ENCODE measurements at places on chromosomes 7 and 10. TPM values are rescaled to one million over a fixed set of nuclear protein-coding genes. Genes with fewer than 3 reads are reported as not detected.
A peak's percentile ranks its signal among the peaks of the same experiment; 100 is the strongest.

DNA sequence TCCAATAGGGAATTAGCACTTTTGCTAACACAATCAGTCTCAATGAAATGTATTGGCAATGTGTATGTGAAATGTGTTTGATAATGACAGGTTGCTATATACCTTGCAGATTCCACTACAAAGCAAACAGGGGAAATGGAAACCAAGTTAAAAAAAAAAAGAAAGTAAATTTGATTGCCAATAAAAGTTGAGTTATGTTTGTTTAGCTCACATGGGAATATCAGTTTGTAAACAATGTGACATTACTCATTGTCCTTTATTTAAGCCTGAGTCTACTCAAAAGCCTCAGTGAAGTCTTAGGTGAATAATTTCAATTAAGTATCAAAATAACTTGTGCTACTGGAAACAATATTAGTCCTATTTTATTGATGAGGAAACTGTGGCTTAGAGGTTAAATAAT is 285.2 kb downstream of the CACNA2D1 start:
- DNase-seq, result no peak

DNA sequence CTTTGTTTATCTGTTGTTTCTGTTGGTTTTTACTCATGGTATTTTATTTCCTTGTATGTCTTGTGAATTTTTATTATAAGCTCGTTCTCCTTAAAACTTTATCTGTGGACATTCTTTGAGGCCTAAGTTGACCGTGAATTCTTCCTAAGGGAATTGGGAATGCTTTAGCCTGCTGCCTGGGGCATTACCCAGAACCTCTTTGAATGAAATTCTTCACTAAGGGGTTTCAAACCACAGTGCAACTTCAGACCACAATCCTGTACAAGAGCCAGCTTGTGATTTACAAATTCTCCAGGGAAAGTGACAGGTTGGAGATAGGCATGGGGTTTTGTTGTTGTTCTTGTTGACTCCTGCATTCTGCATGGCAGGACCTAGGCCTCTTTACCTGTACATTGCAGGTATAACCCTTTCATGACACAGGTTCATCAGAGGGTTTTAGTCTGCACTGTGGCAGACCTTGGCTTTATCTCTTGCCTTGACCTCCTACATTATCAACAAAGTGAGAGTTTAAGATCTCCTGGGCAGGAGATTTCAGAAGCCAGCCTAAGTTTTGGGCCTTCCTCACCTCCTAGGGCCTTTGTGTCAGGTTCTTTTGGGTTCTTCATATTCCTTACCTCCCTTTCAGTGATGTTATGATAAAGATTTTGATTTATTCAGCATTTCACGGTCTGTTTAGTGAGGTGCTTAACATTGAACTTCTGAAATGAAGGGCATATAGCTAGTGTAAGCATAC is 70.2 kb downstream of the ABCC2 start:
- DNase-seq, result no peak

PRSS37 gene
- total RNA-seq, result not detected

DNA sequence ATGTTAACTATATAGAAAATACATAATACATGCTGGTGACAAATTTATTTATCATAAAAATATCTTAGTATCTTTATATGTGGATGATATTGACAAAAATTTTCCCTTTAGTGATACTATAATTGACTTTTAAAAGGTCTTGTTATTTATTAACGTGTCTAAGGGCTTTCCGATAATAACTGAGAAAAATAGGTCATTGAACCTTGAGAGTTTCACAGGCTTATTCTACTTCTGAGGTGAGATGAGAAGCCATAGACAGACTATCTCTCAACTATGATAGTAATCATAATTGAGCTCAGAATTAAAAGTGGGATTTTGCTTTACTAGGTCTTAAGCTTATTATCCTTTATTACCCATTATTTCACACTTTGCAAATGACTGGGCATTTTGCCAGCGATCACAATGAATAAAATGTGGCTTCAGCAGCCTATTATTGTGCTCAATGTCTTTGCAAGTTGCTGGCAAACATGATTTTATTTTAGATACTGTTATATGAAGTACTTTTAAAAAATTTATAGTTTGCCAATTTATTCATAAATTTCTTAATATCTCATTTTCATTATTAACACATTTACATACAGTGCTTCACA is 574.5 kb downstream of the ZWINT start:
- DNase-seq, result no peak

- no peak for DNase-seq
Observed at GRCh38 chr7:106277976-106278375, 6.8 kb downstream of the NAMPT start.

FKBP6 gene
- total RNA-seq, result not detected

PRKCQ gene
- total RNA-seq, result 9.4 TPM

GRM3 gene
- total RNA-seq, result not detected

DNA sequence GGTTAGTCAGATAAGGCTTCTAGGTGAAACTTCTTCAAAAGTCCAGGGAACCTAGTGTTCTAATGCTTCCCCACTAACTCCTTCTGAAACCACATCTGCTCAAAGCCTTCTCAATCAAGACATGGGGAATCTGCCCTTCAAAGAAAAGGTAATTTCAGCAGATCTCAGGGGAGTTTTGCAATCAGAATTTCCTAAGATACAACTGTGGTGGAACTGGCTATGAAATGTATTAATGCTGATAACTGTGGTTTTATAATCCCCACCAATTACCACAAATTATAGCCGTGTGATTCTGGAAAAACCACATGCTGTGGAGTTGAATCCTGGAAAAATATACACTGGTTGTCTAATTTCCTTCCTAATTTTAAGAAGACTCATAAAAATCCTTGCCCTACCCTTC is 233.8 kb downstream of the SORCS1 start:
- DNase-seq, result no peak

- no peak for DNase-seq
Observed at GRCh38 chr7:66815951-66816350, 75.4 kb downstream of the RABGEF1 start.

GRCh38 chr10:78507510-78508160 is 474.0 kb downstream of the RPS24 start:
- DNase-seq, result peak; percentile 79

DNA sequence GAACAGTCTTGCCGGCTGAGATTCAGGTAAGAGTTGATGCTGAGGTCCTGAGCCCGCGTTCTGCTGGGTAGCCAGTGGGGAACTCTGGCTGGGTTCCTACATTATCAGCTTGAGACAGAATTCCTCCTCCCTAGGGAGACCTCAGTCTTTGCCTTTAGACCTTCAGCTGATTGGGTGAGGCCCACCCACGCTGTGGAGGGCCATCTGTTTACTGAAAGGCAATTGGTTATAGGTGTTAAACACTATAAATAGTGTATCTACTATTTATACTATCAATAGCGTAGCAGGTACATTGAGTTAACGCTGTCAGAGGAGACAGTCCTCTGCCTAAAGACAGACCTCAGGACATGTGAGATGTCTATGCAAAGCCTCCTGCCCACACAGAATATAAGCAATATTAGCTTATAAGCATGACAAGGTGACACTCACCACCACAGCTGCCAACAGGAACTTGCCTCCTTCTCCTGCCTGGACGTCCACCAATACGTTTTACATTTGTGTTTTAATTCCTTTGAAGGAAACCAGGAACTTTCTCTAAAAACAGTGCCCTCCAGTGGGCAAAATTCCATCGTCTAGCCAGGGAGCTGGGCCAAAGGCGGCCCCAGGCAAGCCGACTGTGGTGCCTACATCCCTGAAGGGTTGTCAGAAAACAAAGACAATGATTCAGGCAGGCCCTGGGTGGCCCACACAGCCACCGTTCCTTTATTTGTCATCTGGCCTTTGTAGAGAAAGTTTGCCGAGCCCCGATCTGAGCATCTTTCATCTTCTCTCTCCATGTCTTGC is 58.8 kb downstream of the INSIG1 start:
- DNase-seq, result no peak

GRCh38 chr7:100895701-100895955 is at the start of gene ACHE:
Gene ACHE (minus strand): TSS chr7:100895888. CDS start chr7:100894232, 1,656 bp downstream.
- no peak for DNase-seq

DNA sequence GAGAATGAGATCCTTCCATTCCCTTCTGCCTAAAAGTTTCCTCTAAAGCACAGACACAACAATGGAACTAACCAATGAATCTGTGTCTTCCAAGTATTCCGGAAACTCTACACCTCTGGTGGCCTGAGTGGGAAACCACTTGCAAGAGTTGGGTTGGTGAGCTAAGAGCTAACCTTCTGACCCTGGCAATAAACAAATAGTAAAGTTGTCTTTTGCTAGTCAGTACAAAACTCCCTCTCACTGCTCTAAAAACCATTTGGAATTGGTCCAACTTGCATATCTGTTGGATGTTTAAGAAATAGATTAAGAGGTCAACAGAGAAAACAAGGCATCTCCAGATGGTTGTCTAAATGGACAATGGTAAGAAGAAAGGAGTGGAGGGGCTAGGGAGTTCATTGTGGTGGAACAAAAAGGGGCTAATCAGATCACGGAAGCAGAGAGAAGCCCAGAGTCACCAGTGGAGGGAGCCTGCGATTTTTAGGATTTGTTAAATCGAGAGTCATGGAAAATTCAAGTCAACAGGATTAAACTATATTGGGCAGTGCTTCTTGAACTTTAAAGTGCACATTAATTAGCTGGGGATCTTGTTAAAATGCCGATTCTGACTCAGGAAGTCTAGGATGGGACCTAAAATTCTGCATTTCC is 192.3 kb downstream of the EVX1 start:
- peak; percentile 57 for DNase-seq

MMP21 gene
- total RNA-seq, result not detected

- DNase-seq, result no peak
Observed at GRCh38 chr7:17774248-17774647, 166.0 kb downstream of the SNX13 start.

AKR1C8 gene
- not detected for total RNA-seq

DNA sequence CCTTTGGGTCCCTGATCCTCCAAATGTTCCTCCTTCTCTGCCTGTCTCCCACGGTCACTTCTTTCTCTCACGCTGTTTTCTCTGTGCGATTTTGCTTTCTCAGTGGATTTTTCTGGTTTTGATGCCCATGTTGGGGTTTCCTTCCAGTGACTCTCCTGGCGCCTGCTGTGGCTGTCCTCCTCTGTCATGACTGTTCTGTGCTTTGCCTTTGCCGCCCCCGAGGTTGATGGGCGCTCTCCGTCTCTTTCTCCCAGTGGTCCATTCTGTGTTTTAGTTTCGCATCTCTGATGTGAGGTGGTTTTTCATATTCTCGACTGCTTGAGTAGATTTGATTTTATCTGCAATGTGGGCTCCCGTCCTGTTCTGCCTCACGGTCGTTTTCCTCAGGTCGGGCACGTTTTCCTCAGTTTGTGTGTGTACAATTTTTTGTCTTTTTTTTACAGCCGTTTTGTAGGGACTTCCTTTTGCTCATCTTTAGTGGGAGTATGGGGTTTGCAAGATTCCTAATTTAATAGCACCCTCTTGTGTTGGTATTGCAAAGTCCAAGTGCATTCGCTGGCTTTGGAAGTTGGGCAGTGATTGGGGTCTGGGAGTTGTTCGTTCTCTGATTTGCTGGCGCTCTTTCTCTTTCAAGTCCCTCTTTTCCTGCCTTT is 100.0 kb downstream of the INPP5A start:
- DNase-seq, result no peak

GRCh38 chr7:30988351-30989005 is 24.7 kb downstream of the GHRHR start:
- DNase-seq, result no peak

- no peak for DNase-seq
Observed at GRCh38 chr10:92789786-92790185, 58.5 kb upstream of the EXOC6 start.

GRCh38 chr7:41942468-41943093 is 239.7 kb upstream of the INHBA start:
- DNase-seq, result no peak

TMEM213 gene
- total RNA-seq, result not detected

MICU1 gene
- total RNA-seq, result 36.8 TPM

DNA sequence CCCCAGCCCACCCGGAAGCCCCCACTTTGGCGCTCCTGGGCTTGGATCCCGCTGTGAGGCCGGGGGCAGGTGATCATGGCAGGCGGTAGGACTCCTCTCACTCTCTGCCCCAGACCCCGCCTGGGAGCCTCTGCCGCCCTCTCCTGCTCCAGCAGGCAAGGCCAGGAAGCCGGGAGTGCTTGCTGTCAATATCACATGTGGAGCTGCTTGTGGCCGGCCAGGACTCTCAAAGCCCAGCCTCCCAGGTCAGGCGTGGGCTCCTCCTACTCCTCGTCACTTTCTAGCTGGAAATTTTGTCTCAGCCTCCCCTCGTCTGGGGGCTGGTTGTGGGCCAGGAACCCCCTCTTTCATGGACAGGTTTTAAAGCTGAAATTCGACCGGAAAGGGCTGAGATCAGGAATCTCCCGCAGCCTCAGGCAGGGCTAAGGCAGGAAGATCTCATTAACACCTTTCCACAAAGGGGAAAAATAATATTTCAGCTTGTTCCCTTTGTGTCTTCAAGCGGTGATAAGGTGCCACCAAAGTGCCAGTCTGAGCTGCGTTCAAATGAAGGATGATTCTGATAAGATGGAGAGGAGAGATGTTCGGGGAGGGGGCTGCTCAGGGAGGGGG is 273.6 kb upstream of the PODXL start:
- DNase-seq, result no peak

- DNase-seq, result no peak
Observed at GRCh38 chr10:71746344-71747037, 26.8 kb downstream of the VSIR start.

DNA sequence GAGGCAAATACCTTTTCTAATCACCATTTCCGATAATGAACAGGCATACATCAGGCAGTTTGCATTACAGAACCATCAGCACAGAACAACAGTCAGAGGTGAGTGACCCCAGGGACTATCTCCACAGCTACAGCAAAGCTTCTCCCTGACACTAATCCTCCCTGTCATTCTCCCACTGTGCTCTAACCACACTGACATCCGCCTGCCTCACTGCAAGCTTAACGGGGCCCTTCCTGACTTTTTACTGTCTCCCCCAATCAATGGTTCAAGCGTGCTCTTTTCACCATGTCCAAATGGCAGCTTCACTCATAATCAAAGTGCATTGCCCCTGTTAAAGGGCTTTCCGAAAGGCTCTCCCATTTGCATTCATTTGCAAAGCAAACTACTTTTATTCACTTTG is 196.3 kb downstream of the DNAJC1 start:
- DNase-seq, result no peak

DNA sequence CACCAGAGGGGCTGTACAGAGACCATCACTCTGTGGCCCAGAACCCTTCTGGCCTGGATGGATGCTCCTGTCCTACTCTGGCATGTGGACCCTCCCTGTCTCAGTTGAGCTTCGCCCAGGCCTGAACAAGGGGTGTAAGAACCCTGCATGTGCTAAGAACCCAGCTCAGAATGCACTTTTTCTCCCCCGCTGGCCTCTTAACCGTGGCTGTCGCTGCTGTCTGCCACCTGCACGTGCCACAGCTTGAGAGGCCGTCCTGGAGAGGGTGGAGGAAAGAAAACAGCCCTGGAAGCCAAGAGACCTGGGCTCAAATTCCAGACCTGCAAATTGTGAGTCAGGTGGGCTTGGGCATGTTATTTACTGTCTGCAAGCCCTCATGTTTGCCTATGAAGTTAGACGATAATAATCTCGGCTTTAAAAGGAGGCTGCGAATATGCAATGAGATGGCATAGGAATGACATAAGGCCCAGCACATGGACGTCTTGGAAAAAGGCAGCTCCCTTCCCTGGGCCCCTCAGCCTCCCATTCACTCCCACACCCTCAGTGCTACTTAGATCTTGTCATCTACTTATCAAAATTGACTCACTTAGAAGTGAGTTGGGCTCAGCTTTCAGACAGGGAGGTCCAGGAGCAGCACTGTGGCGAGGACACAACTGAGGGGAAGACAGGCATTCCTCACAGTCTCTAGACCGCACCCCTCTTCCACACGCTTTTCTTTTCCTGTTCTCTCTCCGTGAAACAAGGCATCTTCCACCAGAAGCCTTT is 31.4 kb downstream of the FIGNL1 start:
- DNase-seq, result no peak

- no peak for DNase-seq
Observed at GRCh38 chr7:91135703-91136430, 128.4 kb upstream of the FZD1 start.

- no peak for DNase-seq
Observed at GRCh38 chr7:67618556-67619162, 622.0 kb downstream of the TYW1 start.

All from esophagus muscularis mucosa (tissue), 4 donors.